ENCODE measurements at places on chromosomes 5 and 9. TPM values are rescaled to one million over a fixed set of nuclear protein-coding genes. Genes with fewer than 3 reads are reported as not detected.

FOXD4L4 gene
- total RNA-seq, result 0.18 TPM

FGF10 gene
- total RNA-seq, result 0.44 TPM

GDF9 gene
- 0.26 TPM for total RNA-seq

UGT3A1 gene
- 11.8 TPM for total RNA-seq

SPTAN1 gene
- total RNA-seq, result 290 TPM

TOR2A gene
- total RNA-seq, result 7.4 TPM

FGF18 gene
- 0.57 TPM for total RNA-seq

STOM gene
- 26.6 TPM for total RNA-seq

WDR31 gene
- 3.4 TPM for total RNA-seq

ANKRD31 gene
- total RNA-seq, result 0.29 TPM

PCDHGB2 gene
- total RNA-seq, result 2.1 TPM

PCDHGB4 gene
- total RNA-seq, result 13.9 TPM

SLC12A2 gene
- total RNA-seq, result 25.1 TPM

SLCO6A1 gene
- total RNA-seq, result 1.3 TPM

MPDZ gene
- total RNA-seq, result 45.1 TPM

TXN gene
- total RNA-seq, result 292 TPM

LCP2 gene
- total RNA-seq, result not detected

FBP2 gene
- not detected for total RNA-seq

TRIM14 gene
- total RNA-seq, result 5.6 TPM

UGT3A2 gene
- 26.8 TPM for total RNA-seq

GFPT2 gene
- total RNA-seq, result 37.3 TPM

OR1J1 gene
- total RNA-seq, result not detected

LCN1 gene
- total RNA-seq, result not detected

C6 gene
- 0.38 TPM for total RNA-seq

PCDHA10 gene
- 15.6 TPM for total RNA-seq

IL4 gene
- not detected for total RNA-seq

LYSMD3 gene
- total RNA-seq, result 18.2 TPM

UNC13B gene
- 53.0 TPM for total RNA-seq

FSTL4 gene
- 5.4 TPM for total RNA-seq

FBP1 gene
- total RNA-seq, result 0.95 TPM
